ENCODE measurements at places on chromosomes 7 and 10. TPM values are rescaled to one million over a fixed set of nuclear protein-coding genes. Genes with fewer than 3 reads are reported as not detected.

Gene NKX1-2
- total RNA-seq, result 4.9 TPM

Gene ARHGEF5
- not detected for total RNA-seq

DNA sequence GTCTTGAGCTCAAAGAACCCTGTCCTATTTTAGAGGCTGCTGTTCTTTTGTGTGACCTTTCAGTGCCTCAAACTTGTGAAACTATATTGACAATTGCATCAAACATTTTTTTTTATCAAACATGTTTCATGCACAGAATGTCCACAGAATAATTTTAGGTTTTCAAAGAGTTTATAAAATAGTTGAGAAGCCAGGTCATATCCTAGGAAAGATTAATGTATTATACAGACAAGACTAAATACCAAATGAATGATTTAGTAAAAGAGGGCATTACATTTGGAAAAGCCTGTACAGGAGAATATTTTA lies 67.0 kb downstream of the CDK6 start:
- no peak for DNase-seq

DNA sequence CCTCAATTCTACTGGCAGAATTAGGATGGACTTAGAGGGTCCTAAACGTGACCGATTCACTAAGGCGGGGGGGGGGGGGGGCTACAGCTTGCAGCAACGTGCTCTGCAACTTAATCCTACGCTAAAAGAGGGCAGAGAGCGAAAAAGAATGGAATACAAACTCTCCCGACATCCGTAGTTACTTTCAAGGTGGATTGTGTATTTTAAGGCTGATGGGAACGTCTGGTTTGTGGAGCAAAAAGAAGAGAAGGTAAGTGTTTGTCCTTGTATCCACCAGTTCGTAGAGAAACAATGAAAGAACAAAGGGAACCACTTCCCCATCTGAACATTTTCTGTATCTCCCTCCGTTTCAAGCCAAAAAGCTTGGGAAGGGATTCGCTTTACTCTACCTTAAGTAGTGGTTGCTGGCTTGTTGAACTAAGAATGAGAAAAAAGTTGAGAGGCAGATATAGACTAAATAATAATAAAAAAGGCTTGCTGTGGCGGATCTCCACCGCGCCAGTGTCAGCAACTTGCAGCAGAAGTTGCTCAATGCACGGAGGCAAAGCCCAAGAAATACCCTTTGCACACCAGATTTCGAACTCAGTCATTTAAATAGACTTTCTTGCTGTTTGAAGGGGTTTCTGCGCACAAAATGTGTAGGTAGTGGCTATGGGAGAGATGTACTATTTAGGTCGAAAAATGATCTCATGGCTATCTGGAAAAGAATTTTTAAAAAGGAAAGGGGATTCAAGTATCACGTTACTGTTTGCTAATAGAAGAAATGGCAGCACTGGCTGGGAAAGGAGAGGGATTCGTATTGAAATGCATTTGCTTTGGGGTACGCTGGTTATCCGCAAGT lies 736 bp downstream of the SKIDA1 start:
- DNase-seq, result no peak

Gene NAT16
- 1.5 TPM for total RNA-seq

Gene BMS1
- 19.0 TPM for total RNA-seq

- no peak for DNase-seq
Observed at GRCh38 chr7:115260381-115260780, 338.5 kb downstream of the MDFIC start.

Gene C10orf105
- total RNA-seq, result not detected

DNA sequence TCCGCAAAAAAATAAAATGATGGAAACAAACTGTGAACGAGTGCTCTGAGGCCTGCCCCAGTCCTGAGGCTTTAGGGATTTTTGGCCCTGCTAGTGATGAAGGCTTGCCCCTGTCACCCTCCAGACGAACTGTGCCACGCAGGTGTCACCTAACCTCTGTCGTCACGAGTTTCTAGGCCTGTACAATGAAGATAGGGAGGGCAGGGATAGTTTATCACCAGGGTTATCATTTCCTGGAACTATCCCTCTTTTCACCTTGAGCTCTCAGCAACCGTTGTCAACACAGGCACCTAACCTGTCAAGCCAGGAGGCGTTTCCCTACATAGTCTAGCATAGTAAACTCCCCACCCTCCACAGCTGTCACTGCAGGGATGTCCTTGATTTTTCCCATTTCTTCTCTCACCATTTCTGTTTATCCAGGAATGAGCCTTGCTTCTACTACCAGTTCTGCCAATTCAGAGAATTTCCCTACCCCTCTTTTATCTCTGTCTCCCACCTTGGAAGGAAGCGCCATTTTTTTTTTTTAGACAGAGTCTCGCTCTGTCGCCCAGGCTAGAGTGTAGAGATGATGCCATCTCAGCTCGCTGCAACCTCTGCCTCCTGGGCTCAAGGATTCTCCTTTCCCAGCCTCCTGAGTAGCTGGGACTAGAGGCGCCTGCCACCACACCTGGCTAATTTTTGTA lies 2.2 kb upstream of the ACHE start:
- DNase-seq, result no peak

Gene ZNF804B
- total RNA-seq, result not detected

- DNase-seq, result no peak
Observed at GRCh38 chr7:132756484-132756990, 180.3 kb upstream of the PLXNA4 start.

GRCh38 chr10:70657041-70657440 lies 15.3 kb upstream of the ADAMTS14 start:
- no peak for DNase-seq

Gene FAM131B
- total RNA-seq, result not detected

GRCh38 chr7:101608772-101609713 lies 20.1 kb downstream of the MYL10 start:
- DNase-seq, result no peak

GRCh38 chr7:123655614-123656013 lies at the start of gene LMOD2:
Gene LMOD2, plus strand, starts transcription at chr7:123655866. Its CDS starts 98 bp downstream, at chr7:123655964.
- DNase-seq, result no peak

DNA sequence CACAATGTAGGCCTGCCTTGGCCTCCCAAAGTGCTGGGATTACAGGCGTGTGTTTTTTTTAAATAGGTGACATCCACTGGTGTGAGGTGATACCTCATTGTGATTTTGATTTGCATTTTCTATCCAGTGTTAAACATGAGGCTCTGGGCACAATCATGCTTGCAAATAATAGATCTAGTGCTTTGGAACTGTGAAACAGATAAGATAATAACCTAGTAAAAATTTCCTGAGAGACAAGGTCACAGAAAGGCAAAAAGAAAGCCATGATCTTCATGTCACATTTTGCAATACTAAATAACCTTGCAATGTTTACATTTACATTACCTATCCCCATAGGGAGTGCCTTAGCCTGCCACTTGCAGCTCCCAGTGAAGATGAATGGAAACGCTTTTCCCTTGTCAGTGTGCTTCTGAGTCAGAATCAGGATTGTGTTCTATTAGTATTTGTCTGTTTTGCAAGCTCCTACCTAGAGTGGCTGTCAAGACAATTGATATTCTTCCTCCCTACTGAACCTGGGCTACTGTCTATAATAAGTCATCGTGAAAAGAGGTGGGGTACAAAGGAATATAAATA lies 256.5 kb downstream of the PHTF2 start:
- DNase-seq, result no peak

Gene CALCR
- total RNA-seq, result 0.08 TPM

- no peak for DNase-seq
Observed at GRCh38 chr7:138004046-138004445, 2.2 kb upstream of the CREB3L2 start.

Gene TECPR1
- total RNA-seq, result 19.2 TPM

- no peak for DNase-seq
Observed at GRCh38 chr7:17186745-17187530, 111.5 kb upstream of the AHR start.

Gene ACTA2
- 2.8 TPM for total RNA-seq

DNA sequence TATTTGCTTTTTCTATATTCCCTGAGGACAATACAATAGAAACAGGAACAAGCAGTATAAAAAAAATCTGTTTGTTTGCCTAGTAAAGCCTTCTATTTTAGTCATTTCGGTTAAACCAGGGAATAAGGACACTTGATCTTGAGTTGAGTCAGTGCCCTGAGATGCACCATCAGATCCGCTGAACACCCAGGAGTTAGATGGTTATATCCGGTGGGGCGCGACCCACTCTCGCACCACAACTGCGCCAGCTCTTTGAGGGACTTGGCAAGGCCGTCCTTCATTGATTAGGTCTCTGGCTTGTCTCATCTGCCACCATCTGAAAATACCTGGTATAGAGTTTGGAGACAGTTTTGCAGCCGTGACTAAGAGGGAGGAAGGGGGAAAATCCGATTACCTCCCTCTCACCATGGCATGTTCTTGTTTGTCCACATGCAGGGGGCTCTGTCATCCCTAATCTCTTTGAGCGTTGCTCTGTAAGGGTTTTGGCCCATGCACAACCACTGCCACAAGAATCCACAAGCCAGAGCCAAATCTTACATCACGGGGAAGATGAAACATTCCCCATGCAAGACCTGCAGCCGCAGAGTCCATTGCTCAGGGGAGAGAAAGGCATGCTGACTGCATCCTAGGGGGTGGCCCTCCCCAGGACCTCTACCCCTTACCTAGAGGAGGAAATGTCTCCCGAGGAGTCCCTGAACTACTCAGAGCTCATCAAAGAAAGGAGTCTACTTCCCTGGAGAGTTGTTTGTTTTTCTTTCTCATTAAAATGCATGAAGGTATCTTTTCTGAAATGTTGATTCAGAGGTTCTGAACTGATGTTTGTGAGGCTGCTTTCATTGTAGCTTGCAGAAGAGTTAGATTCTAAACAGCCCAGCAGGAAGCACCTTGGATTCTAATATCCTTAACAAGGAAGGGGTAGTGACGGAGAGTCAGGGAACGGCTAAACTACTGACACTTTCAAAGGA lies 101.6 kb upstream of the FAM171A1 start:
- no peak for DNase-seq

DNA sequence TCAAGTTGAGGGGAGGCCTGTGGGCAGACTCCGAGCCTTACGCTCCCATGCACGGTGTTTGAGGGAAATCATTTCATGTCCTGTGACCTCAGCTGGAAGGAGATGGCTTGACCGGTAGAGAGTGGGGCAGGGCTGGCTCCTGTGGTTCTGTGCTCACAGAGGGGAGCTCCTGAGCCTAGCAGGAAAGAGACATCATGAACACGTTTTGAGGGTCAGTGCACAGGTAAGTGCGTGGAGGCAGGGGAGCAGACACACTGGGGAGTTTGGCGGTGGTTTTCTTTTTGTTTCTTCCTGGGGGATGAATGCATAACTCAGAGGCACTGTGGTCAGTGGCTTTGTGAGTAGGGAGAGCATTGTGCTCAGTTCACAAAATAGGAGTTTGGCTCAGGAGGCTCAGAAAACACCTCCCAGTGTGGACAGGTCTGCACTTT lies 22.5 kb downstream of the ADCY1 start:
- no peak for DNase-seq

- no peak for DNase-seq
Observed at GRCh38 chr10:60566096-60566495, 176.4 kb upstream of the ANK3 start.

DNA sequence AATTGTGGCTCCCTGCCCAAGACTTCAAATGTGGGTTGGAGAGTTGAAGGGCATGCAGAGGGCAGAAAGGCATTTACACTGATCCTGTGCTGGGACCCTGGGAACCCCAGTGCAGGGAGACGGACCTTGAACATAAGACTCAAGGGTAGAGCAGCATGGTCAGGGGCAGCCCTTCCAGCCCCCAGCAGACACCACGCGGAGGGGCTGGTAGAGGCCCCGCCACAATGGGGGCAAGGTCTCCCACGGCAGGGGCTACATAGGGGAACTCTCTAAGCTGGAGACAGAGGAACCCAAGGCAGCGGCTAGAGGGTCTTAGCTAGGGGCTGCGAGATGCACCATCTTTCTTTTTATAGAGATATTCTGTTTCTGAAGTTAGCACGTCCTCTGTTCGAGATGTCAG lies 45.2 kb upstream of the EBF3 start:
- no peak for DNase-seq

GRCh38 chr10:4742217-4742616 lies 83.8 kb upstream of the AKR1E2 start:
- DNase-seq, result no peak

Gene CDNF
- total RNA-seq, result 0.74 TPM

- peak; percentile 44 for DNase-seq
Observed at GRCh38 chr7:148296994-148297644, 293.4 kb upstream of the C7orf33 start.

Gene CLRN3
- not detected for total RNA-seq

- peak; percentile 97 for DNase-seq
Observed at GRCh38 chr7:66847879-66848790, 72.9 kb upstream of the TMEM248 start.

- no peak for DNase-seq
Observed at GRCh38 chr10:131556897-131557495, 245.5 kb upstream of the TCERG1L start.

- peak; percentile 23 for DNase-seq
Observed at GRCh38 chr7:157139810-157140510, 1.2 kb downstream of the UBE3C start.

Gene CPA1
- not detected for total RNA-seq

DNA sequence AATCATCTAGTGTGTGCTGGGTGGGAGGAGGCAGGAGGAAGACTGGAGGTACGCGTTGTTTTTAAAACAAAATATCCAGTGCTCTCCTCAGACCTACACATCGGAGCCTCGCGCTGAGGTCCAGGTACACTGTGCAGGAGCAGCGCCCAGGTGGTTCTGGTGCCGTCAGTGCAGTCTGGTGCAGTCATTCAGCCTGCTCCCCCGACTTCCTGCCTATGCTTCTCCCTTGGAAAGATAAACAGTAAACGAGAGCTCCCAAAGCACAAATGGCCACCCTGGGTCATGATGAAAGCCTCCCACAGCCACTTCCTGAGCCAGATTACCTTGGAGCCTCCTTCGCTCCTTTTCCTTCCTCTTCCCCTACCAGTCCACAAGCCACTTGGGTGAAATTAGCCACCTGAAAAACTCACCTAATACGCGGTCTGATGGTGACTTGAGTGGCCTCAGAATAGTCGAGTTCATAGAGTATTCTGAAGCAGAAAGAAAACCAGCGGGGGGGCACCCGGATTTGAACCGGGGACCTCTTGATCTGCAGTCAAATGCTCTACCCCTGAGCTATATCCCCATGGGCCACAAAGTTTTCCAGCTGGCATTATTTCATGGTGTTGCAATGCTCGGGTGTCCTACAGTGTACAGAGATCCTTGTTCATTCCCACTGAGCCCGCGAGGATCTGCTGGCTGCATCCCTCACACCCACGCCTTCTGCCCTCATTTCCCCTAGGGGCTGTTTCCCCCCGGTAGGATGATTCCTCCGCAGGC lies 82.5 kb downstream of the ZNF467 start:
- DNase-seq, result peak; percentile 93

DNA sequence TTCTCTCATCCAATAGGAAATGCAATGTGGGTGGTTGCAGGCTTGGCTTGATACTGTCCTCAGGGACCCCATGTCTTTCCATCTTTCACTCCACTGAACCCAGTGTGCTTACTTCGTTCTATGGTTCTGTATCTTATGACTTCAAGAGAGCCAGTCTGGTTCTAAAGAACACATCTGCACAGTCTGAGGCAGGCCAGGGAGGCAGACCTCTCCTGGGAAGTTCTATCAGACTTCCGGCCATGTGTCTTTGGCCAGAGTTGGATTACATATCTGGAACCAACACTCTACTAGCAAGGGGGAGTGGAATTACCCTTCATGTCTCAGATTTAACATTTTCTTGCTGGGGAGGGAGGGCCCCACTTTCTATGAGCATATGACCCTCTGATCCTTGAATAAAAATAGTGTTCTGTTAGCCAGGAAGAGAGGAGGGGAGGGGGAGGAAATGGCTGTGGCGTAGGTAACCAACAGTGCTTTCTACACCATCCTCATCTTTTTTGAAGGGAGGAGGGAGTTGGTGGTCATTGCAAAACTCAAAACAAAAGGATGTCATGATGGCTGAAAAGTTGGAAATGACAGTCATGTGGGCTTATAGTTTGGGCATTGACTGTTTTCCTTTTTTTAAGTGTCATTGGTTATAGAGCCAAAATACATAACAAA lies 370.2 kb downstream of the GATA3 start:
- DNase-seq, result no peak
